ENCODE measurements at places on chromosomes 1 and 21.

GRCh38 chr1:198638894-198639635 is at the start of gene PTPRC:
PTPRC (plus strand) TSS chr1:198639040; CDS start chr1:198639269, 229 bp downstream.
- DNase-seq: no peak

DNA sequence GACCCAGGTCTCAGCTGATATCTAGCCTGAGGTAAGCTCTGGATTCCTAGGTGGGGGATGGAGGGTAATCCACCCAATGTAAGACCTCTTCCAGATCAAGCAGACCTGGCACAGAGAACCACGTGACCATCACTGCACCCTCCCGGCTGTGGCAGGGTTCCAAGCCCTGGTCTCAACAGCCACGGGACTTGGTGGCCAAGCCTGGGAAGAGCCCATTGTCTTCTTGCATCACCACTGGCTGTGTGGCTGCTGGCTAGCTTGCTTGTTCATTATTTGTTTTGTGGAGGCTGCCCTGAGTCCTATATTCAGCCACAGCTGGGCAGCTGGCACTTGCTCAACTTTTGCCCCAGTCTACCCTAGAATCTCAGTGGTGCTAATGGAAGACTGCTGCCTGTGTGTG is 24.1 kb upstream of the NFASC start:
- no peak for DNase-seq

DNA sequence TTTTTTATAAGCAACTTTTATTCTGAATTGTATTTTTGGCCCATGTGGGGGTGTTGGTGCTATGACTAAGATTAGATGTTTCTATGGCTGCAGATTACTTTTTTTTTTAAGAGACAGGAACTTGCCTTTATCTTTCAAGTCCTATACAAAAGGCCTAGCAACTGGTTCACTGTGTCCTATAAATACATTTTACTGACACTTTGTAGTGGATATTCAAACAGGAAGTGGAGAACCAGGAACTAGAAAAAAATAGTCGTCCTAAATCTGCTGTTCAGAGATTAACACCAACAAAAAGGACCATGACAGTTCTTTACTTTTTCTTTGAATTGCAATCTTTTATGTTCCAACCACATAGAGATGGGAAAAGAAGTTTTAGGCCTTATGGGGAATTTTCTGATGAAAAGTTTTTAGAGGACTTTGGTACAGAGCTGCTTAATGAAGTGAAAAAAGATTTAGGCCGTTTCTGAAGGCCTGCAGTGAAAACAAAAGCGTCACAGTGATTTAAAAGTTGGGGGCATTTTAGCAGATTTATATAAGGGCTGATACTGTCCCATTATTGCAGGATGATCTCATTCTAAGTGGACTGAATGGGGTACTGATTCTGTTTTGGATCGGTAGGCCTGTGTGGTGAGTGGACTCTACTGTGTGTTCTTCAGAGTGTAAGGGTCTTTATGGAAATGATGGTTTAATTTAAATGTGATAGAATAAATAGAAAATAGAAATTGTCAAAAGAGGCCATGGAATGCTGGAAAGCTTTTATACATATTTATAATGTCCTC is 136.4 kb upstream of the DEPDC1 start:
- no peak for DNase-seq

- no peak for DNase-seq
These were observed 21.2 kb upstream of the IFNAR2 start for GRCh38 chr21:33208534-33208933.

GRCh38 chr1:26888231-26888630 is 1.9 kb downstream of the GPN2 start:
- DNase-seq: no peak

DNA sequence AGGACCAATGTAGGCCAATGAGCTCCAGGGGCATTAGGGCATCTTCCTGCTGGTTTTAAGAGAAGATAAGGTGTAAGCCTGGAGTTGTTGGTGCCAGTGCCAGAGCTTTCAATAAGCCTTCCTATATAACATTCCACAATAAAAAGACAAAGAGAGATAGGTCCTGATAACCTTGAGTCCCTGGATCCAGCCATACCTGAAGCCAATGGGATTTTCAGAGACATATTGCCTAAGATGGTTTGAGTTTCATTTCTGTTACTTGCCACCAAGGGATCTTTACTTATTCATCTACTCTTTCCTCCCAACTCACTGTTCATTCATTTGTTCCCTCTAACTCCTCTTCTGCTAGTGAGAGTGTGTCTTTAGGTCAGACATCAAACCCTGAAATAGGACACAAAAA is 68.8 kb upstream of the CAPZB start:
- no peak for DNase-seq

DNA sequence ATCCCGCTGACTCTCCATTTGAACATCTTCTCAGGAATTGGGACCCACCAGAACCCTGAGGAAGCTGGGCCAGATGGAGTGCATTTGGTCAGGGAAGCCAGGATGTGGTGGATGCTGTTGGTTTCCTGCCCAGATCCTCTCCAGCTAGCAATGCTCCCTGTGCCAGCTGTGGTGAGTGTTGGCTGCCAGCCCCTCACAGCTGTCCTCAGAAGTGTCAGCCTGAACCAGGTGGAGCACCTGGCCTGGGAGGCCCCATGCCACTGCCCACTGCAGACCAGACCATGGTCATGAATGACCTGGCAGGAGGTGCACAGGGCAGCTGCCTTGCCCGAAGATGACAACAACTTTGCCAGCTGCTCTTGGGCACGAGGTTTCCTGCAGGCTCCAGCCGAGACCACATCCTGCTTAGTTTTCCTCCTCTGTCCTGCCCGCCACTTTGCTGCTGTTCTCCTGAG is 54.4 kb downstream of the PRSS38 start:
- no peak for DNase-seq

DNA sequence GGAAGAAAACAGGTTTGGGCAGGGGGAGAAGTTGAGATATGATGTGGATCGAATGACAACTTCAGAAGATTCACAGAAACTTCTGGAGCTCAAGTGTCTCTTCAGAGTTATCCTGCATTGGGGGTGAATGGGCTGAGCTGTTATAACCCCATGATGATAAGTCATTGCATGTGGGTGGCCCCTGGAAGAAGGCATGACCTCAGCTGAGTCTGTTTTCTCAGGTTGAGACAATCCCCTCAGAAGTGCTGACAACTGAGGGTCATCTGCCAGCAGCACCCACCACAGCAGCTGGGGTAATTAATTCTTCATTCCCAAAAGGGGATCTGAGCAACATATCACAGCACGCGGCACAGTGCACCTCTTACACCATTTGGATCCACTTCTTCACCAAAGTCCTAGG is 138.6 kb upstream of the CAMK1G start:
- DNase-seq: no peak

- DNase-seq: no peak
These were observed 1156.3 kb upstream of the B3GALT2 start for GRCh38 chr1:194342484-194343262.

DNA sequence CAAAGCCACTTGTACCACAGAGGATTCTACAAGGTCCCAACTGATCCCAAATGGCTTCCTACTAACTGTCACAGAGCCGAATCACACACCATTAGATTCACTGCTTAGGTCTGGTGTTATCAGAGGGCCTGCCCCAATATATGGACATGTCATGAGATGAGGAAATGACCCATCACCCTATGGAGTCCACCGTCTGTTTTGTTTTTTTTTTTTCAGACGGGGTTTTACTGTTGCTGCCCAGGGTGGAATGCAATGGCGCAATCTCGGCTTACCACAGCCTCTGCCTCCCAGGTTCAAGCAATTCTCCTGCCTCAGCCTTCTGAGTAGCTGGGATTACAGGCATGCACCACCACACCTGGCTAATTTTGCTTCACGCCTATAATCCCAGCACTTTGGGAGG is 83.8 kb upstream of the ETS2 start:
- no peak for DNase-seq

- peak; percentile 53 for DNase-seq
These were observed 2.2 kb upstream of the ARHGAP30 start for GRCh38 chr1:161071886-161072371.

DNA sequence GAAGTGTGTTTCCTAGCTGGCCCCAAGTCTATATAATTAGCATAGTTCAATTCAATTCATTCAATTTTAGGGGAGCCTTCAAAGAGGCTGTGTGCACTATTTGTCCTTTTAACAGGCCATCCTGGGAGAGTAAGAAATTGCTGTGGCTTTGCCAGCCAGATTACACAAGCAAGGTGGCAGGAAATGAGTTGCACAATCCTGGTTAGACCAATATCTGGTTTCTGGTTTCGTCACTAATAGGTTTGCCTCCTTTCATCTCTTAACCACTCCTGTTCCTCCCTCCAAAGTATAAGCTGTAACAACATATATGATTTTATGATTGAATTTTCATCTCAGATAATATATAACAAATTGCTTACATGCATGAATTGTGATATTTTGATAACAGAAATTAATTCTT is 84.1 kb upstream of the NEGR1 start:
- DNase-seq: peak; percentile 85

GRCh38 chr1:63475761-63476160 is 47.3 kb downstream of the ITGB3BP start:
- DNase-seq: no peak

- DNase-seq: no peak
These were observed 24.5 kb upstream of the KIRREL1 start for GRCh38 chr1:157968946-157969345.

All from SW480 (cell line).